ENCODE measurements at places on chromosomes 16 and 17.

- DNase-seq, result no peak
Observed at GRCh38 chr16:4700380-4700996, 7.1 kb downstream of the NUDT16L1 start.

DNA sequence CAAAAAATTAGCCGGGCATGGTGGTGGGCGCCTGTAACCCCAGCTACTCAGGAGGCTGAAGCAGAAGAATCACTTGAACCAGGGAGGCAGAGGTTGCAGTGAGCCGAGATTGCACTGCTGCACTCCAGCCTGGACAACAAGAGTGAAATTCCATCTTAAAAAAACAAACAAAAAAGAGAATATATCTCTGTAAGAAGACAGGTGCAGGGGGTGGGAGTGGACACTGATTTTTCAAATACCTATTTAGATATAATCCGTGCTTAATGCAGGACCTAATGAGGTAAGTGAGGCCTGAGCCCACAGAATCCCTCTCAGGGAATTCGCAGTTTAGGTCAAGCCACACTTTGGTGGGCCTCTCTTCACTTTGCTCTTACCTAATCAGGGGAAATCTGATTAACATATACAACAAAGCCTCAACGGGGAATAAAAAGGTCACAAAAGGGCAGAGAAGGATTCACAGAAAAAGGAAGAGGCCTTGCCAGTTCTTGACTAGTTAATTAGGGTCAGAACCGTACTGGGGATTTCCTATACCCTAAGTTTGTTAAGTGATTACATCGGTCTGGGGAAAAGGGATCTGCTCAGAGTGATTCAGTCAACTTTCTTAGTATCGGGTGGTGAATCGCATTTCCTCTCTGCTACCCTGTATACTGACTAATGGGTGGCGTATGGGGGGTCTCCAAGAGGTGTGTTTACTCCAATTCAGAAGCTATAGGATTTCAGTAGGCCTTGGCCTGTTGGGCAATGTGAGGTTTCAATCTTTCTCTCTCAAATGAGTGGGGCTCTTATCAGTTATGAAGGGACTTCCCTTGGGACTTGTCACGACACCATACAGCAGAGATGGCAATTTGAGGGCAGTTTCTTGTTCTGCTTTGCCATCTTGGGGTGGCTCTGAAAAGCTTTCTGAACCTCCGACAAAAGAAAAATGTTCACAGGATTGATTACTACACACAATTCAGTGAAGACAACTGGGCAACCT lies 1.9 kb upstream of the NFAT5 start:
- peak; percentile 80 for DNase-seq

GRCh38 chr16:48310908-48311641 lies 63.7 kb upstream of the ABCC11 start:
- DNase-seq, result no peak

- DNase-seq, result peak; percentile 69
Observed at GRCh38 chr16:28984619-28985135, at the start of gene LAT. LAT (plus strand) TSS chr16:28985052; CDS start chr16:28985418, 366 bp downstream.

- peak; percentile 73 for DNase-seq
Observed at GRCh38 chr16:88812513-88813268, 963 bp upstream of the APRT start.

GRCh38 chr16:648071-648780 lies 939 bp upstream of the WDR90 start:
- peak; percentile 41 for DNase-seq

- peak; percentile 64 for DNase-seq
Observed at GRCh38 chr17:48457080-48457836, 27.2 kb upstream of the SKAP1 start.

DNA sequence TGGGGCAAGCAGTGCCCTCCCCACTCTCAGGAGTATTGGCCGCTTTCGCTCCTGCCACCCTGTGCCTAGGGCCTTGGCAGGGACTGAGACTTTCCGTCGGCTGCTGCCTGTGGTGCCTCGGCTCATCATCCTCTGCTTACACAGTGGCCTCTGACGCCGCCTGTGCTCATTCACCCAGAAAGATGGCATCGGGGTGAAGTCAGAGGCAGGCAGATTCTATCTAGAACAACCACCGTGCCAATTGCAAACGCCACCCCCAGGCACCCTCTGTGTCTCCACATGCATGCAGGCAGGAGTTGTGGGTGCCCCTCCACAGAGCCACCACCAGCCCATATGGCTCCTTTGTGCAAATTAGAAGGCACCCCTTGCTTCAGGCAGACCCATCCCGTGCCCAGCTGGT lies 154.2 kb upstream of the GSE1 start:
- DNase-seq, result no peak

GRCh38 chr17:66928949-66929348 lies 35.6 kb upstream of the CACNG4 start:
- no peak for DNase-seq
